T-helper 9 cell (primary cell): ENCODE measurements at places on chromosomes 13 and 19.

DNA sequence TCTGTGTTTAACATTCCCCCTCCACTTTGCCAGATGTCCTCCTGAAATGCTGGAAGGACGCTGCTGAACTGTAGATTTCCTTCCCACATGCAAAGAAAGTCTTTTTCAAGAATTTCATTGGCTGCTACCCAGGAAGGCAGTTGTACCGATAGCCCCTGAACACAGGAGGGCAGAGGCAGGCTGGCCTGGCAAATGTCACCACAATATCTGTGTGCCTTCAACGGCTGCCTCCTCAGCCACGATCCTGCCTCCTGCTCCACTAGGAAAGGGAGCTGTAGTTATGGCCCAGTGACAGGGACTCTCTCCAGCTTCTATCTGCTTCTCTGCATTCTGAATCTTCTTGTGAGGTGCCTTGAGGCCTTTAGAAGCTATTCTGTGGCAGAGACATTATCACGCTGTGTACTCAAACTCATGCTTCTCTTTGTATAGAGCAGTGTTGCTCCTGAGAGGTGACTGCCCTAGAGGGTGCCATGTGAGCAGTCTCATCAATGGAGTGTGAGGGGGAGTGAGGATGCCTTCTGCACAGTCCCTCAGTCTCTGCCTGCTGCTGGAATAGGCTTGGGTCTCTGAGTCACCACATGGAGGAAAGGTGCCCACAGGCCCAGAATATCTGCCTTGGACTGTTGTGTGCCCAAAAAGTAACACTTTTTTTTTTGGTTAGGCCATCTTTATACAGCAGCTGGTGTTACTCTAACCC lies 279.8 kb downstream of the DNAJC15 start:
- no peak for DNase-seq

DNA sequence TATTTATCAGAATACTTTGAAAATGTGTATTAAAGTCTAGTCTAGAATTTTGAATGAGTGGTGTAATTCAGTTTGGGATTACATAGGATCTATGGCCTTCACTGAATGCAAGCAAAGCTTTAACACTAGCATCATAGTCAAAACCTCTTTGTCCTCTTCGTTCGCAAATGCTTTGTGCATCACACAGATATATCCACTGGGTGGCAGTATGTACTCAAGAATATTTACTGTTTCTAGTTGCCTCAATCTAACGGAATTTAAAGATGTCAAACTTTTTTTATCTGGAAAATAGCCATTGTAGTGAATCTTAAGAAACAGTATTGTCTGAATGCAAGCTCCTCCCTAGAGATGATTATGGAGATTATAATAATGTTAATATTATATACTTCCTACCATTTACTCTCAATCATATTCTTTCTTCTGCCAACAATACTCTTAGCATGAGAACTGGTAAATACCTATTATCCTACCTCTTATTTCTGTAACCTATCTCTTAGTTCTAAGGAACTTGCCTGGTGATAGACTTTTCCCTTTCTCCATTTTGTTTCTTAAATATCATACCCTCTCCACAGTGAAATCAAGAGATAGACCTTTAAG lies 25.8 kb downstream of the LACC1 start:
- DNase-seq: no peak

GRCh38 chr19:38395381-38396114 lies 7.1 kb downstream of the SPRED3 start:
- DNase-seq: no peak

GRCh38 chr19:4362831-4363545 lies 19.6 kb downstream of the MPND start:
- no peak for DNase-seq

GRCh38 chr13:39892721-39893685 lies 237.5 kb downstream of the COG6 start:
- DNase-seq: no peak

DNA sequence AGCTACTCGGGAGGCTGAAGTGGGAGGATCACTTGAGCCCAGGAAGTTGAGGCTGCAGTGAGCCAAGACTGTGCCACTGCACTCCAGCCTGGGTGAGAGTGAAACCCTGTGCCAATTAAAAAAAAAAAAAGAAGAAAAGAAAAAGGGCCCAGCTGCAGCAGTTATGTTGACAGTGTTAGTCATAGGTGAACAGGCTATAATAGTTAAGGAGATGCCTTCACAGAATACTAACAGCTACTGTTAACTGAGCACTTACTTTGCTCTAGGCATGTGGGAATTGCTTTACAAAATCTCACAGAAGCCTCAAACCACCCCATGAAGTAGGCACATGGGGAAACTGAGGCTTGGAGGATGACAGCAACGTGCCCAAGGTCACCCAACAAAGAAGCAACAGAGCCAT lies 3.9 kb downstream of the FBXO17 start:
- no peak for DNase-seq

DNA sequence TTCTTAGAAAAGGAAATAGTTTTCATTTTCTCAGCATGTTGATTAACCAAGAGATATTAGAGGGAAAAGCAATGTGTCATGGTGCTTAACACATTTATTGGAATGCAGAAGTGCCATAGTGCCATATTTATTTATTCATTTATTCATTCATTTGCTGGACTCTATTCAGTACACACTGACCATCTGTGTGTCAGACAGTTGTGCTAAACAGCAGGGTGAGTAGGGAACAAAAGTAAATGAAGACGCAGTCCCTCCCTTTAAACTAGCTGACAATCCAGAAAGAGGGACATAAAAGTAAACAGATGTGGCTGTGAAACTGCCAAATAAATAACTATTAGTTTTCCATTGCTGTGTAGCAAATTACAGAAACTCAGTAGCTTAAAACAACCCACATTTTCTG lies 323.7 kb downstream of the MTUS2 start:
- DNase-seq: no peak
